GM12891 (cell line): ENCODE measurements at places on chromosomes 5 and 9.

- no peak for DNase-seq
Measured at GRCh38 chr5:56737951-56738606, 77.3 kb upstream of the MAP3K1 start.

DNA sequence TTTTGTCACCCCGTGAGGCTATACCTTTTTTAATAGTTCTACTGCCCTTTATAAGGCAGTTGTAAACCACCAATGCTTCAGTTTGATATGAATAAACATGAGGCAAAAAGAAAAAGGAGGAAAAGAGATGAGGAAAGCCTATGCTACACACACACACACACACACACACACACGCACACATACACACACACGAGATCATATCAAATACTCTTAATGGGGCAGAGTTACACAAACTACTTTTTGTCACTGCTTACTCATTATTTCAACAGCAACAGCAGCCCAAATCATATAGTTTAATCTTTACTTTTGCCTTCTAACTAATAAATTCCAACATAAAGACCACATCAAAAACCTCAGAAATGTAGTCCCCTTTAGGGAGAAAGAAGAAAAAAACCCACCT is 116.8 kb upstream of the PAM start:
- DNase-seq: no peak

DNA sequence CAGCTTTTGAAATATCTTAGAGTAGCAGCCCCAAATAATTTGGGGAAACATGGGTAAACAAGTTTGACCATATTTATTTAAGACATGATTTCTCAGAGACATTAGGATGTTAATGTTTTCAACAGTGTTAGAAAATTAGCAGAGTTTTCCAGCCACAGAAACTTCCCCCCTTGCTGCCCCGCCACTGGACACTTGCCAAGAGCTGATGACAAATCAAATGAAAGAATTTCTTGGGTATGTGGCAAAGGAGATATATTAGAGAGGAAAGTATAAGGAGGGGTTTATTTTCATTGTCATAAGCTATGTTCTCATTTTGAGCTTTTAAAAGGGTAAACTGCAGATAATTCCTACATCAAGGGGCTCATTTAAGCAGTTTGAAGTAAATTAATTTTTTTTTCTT is 15.9 kb downstream of the GABRA1 start:
- no peak for DNase-seq

GRCh38 chr5:73354406-73354805 is 94.2 kb downstream of the FOXD1 start:
- no peak for DNase-seq

DNA sequence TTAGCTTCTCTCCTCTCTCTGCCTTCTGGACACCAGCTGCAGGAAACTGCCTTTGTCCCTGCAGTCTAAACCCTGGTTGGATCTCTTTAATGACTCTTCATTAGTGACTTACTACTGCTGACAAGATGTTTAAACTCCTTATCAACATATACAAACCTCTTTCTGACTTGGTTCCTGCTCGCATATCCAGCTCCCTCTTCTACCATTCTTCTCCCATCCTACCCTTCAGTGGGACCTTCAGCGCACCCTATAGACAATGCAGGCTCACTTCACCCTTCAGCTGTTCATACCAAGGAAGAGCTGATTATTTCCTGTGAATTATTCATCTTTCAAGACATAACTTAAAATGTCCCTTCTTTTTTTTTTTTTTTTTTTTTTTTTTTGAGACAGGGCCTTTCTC is 436.5 kb downstream of the KIAA0825 start:
- no peak for DNase-seq

DNA sequence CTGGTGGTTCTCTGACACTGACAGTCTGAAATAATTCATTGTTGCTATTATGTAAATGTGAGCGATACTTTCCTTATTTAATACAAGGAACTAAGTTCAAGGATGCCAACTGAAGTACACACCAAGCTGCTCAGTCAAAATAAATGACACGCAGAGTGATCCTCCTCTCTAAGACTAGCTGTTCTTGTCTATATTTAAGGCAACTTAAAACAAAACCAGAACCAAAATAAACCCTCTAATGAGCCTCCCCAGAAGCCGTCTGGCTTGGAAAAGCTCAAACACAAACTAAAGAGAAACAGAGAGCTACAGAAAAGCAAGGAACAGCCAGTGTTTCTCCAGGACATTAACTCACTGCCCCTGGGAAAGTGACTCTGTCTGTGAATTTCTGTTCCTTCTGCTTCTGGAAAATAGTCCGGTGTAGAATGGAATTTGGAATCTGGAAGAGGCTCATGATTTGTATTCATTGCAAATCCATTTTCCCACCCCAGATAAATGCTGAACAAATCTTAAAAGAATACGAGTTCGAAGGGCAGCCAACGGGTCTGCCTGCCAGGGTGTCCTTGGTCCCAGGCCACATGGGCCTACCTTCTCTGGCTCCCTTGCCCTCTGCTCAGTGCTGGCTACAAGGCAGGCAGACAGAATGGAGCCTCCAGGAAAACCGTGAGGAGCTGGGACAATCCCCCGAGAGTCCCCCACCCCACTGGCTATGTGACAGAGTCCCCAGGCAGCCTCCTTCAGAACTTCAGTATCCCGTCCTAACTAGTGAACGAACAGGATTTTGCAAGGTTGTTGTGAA is 14.8 kb downstream of the GGTA1 start:
- no peak for DNase-seq

- DNase-seq: no peak
Measured at GRCh38 chr5:152505442-152506042, 100.5 kb upstream of the NMUR2 start.

GRCh38 chr5:137392261-137392660 is 106.9 kb downstream of the SPOCK1 start:
- no peak for DNase-seq

GRCh38 chr9:128457207-128457606 is 1.4 kb downstream of the ODF2 start:
- DNase-seq: no peak

GRCh38 chr9:86034863-86035734 is 64.3 kb downstream of the GOLM1 start:
- peak; percentile 42 for DNase-seq

- DNase-seq: no peak
Measured at GRCh38 chr9:116193636-116194035, 40.0 kb downstream of the PAPPA start.

- no peak for DNase-seq
Measured at GRCh38 chr5:158456756-158457155, 597.8 kb upstream of the CLINT1 start.

DNA sequence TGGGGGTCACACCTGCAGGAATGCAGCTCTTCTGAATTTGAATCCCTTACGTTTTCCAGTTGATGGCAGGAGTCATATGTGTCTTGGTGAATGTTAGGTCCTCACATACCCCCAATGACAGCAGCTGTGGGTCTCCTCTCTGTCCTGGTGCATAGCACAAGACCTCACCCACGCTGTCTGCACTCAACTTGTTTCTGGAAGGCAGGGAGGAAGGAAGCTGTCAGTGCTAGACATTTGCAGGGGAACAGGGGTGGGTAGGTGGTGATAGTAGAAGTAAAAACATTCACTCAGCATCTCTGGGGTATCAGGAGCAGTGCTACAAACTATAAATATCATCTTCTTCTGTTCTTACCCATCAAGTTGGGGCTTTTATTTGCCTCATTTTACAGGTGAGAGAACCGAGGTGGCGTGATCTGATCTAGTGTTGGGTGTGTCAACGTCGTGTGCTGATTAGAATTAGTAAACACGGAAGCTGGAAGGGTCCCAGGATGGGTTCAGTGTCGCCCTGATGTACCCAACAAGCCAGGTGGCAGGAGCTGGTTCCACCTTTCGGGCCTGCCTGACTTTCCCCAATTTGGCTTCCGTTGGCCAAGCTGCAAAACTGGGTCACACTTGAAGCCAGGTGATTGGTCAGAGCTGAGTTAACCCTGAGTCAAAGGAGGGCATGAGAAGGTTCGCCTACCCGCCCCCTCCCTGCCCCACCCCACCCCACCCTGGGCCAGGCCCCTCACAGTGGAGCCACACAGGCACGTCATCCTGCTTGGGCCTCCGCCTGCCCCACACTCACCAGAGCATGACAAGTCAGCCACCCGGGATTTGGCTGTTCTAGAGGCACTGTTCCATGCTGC is 15.8 kb downstream of the ERGIC1 start:
- no peak for DNase-seq

GRCh38 chr5:106962464-106963230 is 708.1 kb downstream of the EFNA5 start:
- no peak for DNase-seq

DNA sequence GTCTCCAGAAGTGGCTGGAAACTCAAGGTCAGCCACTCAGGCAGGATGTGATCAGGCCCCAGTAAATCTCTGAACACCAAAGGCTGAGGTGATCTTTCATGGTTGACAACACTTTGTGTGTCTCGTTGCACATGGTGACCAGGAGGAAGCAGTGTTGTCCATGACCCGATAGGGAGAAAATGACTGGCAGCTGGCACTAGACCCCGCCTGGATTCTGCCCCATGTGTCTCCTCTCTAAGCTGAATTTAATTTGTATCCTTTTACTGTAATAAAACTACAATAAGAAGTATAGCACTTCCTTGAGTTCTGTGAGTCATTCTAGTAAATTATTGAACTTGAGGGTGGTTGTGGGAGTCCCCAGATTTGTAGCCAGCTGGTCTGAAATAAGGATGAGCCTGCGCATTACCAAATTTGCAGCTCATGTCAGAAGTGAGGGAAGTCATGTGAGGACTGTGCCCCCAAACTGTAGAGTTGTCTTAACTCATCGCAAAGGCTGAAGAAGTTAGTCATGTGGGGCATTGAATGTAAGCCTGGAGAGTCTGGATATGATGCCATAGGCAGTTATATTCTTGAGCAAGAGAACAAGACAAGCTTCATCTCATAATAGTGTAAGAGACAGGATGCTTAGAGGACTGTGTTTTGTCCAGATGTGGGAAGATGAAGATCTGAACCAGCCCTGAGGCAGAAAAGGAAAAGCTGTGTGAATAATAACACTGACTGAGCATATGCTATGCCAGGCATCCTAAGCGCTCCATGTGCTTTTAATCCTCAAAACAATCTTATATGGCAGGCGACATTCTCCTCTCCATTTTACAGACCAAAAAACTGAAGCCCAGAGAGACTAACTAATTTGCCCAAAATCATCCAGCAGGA is 55.9 kb downstream of the TMEM215 start:
- no peak for DNase-seq

- no peak for DNase-seq
Measured at GRCh38 chr5:137024044-137024443, 475.1 kb downstream of the SPOCK1 start.

DNA sequence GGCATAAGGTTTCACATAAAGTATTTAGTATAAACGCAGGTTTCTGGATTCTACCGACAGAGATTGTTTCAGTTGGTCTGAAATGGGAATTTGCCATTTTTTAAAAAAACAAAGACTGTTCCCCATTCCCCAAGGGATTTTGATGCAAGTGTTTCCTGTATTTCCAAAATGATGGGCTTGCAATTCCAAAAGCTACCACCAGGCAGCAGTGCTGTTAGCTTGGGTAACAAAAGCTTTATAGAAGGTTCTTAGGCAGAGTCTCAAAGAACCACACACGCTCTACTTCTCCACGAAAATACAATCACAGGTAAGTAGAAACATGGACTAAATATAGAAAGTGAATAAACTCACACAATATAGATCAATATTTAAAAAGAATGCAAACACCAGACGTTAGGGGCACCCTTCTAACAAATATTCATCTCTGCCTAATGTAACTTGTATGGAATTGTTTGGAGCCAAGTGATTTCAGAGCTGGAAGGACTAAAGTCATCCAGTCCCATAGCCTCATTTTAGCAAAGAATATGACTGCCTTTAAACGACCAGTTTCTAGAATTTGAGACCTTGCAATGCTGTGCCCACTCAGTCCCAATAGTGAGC is 154.3 kb downstream of the SPOCK1 start:
- peak; percentile 11 for DNase-seq

DNA sequence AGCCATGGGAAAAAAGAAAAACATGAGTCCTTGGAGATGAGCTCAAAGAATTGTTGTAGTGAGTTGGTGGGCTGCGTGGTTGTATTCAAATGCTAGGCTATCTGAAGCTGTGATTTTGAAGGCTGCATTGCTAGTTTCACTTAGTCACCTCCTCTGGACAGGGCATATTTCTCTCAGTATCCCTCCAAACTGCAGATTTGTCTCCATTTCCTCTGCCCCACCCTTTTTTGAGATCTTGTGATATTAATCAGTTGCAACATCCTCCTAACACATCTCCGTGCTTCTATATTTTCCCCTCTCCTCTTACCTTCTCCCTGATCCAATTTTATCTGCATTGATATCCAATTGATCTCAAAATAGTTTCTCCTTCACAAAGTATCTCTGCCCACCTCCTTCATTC is 1048.0 kb upstream of the WWC1 start:
- no peak for DNase-seq

GRCh38 chr5:10262121-10262774 is 12.2 kb downstream of the CCT5 start:
- no peak for DNase-seq

GRCh38 chr9:17669206-17669605 is 90.3 kb downstream of the SH3GL2 start:
- DNase-seq: no peak

GRCh38 chr9:106964329-106964728 is 101.4 kb downstream of the ZNF462 start:
- DNase-seq: no peak

- no peak for DNase-seq
Measured at GRCh38 chr9:121388140-121388905, 18.3 kb upstream of the STOM start.

DNA sequence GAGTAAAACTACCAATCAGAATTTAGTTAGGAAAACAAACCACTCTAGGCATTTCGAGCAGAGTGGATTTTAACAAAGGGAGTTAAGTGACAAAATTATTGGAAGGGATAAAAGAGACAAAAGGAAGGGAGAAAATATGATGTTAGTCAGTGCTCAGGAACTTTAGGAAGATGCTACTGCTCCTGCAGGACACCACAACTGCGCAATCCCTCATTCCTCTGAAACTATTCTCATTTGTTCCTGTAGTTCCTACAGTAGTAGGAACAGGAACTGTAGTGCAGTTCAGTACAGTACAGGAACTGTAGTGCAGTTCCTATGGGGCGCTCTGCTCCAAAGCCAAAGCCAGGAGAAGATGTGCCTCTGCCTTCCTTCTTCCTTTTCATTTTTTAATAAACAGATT is 29.9 kb upstream of the MEGF10 start:
- DNase-seq: no peak

DNA sequence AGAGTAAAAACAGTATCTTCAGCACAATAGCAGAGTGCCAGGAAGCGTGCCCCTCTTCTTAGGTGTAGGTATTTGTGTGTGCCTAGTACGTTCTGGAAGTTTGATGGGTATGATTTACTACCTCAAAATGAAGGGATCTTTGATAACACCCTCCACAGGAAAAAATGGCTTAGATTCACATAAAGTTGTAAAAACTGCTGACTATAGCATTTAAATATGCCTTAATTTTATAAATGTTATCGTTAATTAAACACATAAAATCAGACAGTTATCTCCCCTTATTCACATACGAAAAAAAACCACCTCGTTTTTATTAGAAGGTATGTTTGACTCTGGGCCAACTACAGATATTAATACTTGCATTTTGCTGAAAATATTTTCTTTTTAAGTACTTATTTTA is 243.6 kb upstream of the TBCA start:
- no peak for DNase-seq

- no peak for DNase-seq
Measured at GRCh38 chr9:13481274-13481673, 201.8 kb upstream of the MPDZ start.
